ENCODE measurements at places on chromosomes 5 and 9. TPM values are rescaled to one million over a fixed set of nuclear protein-coding genes. Genes with fewer than 3 reads are reported as not detected.
A peak's percentile ranks its signal among the peaks of the same experiment; 100 is the strongest.

The SLC34A3 gene
- under 0.01 TPM for total RNA-seq

The HSPA5 gene
- 132 TPM for total RNA-seq

The GFI1B gene
- total RNA-seq = 0.32 TPM

The MEIKIN gene
- total RNA-seq = not detected

The GPRIN1 gene
- 3.5 TPM for total RNA-seq

The MTAP gene
- 36.7 TPM for total RNA-seq

GRCh38 chr9:136996361-136997292 lies at the start of gene CLIC3:
Gene CLIC3 (minus strand): TSS chr9:136996568. CDS start chr9:136996543, 25 bp downstream.
- DNase-seq = peak; percentile 47

- no peak for DNase-seq
These were observed 399 bp downstream of the NDUFA2 start for GRCh38 chr5:140647042-140647419.

DNA sequence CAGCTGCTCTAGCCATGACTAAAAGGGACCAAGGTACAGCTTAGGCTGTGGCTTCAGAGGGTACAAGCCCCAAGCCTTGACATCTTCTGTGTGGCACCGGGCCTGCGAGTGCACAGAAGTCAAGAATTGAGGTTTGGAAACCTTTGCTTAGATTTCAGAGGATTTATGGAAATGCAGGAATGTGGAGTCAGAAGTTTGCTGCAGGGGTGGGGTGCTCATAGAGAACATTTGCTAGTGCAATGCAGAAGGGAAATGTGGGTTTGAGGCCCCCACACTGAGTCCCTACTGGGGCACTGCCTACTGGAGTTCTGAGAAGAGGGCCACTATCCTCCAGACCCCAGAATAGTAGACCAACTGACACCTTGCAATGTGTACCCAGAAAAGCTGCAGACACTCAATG lies 624.9 kb upstream of the FTMT start:
- DNase-seq = no peak

DNA sequence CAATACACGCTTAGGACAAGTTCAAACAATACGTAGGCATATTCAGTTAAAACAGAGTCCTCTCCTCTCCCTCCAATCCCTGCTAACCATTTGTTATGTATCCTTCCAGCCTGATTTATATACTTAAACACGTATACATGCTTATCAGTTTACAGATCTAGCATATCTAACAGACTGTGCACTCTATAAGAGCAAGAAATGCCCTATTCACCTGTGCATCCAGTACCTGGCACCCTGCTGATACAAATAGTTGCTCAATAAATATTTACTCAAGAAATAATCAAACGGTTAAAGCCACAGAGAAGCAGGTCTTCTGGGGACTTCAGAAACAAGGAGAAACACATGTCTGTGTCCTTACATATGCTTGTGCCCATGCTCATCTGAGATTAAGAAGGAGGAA lies 55.9 kb downstream of the MLLT3 start:
- DNase-seq = no peak

DNA sequence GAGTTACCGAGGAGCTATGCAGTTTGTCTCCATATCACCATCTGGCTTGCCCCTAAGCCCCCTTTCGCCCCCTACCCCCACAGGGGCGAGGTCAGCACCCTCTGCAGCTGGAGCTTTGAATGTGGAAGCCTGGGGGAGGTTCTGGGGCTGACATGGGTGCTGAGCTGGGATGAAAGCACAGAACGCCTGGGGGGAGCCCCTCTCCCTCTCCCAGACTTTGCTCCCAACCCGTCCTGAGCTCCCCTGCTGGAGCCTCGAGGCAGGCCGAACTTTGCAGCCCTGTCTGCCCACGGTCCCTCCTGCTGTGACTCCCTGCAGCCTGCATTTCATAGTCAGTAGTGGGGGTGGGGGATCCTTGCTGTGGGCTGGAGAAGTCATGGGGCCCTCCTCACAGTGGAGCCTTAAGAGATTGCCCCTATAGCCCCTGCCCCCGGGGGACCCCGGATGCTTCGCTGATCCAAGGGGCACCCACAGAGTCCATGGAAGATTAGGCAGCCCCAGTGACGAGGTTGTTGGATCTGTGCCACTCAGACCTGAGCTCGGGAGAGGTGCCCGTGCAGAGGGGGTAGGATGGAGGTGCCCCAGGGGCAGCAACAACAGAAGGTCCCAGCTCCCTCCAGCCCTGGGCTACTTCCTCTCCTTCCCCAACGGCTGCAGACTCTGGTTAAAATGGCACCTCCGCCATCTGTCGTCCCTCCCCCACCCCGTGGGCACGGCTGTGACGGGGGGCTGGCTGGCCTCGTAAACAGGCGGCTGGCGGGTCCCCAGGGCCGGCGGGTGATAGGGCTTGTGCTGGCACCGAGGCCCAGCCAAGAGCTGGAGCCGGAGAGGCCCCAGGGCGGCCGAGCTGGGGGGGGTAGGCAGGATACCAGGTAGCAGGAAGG lies 162.0 kb downstream of the C9orf50 start:
- no peak for DNase-seq

DNA sequence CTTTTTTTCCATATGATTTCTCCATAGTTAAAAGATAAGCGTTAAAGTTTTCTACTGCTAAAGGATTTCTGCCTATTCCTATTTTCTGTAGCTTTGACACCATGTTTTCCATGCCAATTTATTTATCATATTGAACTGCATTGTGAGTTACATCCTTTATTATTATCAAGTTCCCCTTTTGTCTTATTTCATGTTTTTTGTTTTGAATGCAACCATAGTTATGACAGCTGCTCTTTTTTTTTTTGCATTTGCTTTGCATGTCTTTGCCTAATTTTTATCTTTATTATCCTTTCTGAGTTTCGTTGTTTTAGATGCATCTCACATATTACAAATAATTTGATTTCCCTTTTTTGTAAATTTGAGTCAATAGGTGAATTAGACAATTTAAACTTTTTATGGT lies 161.5 kb downstream of the DEPDC1B start:
- DNase-seq = no peak

GRCh38 chr5:143886651-143887638 lies 75.0 kb downstream of the HMHB1 start:
- peak; percentile 30 for DNase-seq

DNA sequence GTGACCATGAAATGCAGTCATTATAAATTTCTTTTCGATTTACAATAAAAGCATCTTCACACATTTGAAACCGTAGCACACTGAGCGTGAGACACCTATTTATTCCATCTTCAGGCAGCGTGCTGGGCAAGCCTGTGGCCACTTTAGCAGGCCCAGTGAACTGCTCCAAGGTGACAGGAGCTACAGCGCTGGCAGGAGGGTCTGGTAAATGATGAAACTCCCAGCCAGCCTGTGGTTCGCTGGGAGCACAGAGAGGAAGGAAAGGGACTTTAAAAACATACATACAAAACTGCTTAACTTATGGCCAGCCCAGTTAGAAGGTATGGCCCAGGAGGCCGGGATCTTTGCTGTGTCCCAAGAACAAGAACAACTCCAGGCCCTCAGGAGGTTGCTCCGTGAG lies 5.1 kb downstream of the RAPGEF1 start:
- DNase-seq = no peak

Measured in fibroblast of villous mesenchyme (primary cell).